Activated naive CD4-positive, alpha-beta T cell treated with anti-CD3 and anti-CD28 coated beads, Interleukin-2, amount 10 ng/mL, durations not matched to agents 7 days and 5 days (primary cell): ENCODE measurements at places on chromosomes 13 and 19.

DNA sequence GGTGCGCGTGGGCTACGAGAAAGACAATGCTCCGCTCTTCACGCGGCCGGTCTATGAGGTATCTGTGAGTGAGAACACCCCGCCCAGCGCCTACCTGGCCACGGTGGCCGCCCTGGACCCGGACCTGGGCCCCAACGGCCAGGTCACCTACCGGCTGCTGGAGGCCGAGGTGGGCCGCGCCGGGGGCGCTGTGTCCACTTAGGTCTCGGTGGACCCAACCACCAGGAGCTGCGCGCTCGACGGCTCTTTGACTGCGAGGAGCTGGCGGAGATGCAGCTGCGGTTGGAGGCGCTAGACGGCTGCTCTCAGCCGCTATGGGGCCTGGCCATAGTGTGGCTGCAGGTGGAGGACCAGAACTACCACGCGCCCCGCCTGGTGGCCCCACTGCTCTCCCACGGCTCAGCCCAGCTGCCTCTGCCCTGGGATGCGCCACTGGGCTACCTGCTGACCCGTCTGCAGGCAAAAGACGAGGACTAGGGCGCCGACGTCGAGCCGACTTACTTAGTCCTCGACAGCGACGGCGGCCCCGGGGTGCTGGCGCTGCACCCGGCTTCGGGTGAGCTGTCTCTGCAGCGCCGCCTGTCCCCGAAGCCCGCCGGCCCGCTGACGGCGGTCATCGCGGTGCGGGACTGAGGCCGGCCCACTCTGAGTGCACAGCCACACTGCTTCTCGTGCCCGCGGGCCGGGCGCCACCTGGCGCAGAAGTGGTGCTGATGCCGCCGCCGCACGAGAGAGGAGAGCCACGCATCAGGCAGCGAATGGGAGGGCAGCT lies 173.0 kb downstream of the OLFM4 start:
- DNase-seq = no peak

- DNase-seq = no peak
These were observed 16.2 kb upstream of the ZNF93 start for GRCh38 chr19:19884583-19884982.

DNA sequence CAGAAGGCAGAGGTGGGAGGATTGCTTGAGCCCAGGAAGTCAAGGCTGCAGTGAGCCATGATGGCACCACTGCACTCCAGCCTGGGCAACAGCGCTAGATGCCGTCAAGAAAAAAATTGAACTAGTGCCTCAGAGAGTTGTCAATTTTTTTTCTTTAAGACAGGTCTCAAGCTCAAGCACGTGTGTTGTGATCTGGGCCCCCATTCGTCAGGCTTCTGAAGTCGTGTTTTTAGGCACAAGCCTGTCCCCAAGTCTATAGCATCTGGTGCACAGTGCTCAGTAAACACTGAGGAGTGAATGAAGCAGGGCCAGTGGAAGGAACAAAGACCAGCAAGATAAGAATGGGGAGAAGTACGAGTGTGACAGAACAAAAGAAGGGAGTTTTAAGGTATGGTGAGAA lies 23.7 kb upstream of the LAMP1 start:
- no peak for DNase-seq

DNA sequence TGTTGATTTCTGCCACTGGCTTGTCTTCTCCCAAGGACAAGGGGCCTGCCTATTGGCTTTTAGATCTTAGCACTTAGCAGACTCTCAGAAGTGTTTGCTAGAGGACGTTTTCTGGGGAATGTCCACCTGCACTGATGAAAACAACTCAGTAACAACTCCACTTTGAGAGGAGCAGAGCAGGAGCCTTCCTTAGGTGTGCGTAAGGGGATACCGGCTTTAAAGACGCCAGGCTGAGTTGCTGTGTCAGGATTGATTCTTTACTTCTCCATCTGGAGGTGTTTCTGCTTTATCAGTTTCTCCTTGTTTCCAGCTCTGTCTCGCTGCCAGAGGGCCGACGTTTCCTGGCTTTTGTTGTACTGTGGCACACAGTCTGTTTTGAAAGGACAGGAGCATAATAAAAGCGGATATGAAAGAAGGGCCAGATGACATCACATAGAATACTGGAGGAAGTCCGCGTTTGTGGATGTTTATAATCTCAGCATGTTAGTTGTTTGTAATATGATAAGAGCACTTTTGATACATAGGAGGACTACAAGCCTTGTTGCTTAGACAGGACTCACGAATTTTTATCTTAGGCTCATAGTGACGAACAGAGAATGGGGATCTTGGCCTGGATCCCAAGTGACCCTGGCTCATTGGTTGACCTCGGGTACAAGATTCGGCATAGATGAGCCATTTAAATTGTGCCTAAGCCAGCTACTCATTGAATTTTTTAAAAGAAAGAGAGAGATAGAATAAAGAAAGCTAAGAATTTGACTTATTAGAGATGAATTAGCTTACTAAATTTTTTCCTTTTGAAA lies 34.6 kb downstream of the COL4A2 start:
- no peak for DNase-seq

DNA sequence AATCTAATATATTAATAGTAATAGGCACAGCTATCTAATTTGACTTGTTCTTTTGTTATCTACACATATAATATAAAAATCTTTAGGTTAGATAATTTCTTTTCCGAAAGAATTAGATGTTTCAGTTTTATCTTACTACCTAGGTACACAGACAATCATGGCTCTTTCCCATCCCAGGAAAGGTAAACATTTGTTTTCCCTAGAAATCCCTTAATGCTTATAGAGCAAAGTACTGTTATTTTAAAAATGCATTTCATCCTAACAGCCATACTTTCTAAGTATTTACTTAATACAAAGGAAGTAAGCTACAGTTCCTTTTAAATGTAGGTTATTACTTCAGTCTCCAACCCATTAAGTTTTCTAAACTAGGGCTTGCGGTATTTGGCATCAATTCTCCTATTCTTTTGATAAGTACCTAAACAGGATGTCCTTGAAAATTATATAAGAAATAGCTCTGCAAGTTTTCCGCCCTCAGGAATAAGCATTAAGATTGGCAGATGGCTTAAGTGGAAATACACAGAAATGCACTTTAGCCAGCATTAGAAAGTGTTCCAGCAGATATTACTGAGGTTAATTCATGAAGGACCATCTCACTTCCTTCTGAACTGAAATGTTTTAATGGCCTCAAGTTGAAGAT lies 616.2 kb upstream of the SPRY2 start:
- DNase-seq = no peak

DNA sequence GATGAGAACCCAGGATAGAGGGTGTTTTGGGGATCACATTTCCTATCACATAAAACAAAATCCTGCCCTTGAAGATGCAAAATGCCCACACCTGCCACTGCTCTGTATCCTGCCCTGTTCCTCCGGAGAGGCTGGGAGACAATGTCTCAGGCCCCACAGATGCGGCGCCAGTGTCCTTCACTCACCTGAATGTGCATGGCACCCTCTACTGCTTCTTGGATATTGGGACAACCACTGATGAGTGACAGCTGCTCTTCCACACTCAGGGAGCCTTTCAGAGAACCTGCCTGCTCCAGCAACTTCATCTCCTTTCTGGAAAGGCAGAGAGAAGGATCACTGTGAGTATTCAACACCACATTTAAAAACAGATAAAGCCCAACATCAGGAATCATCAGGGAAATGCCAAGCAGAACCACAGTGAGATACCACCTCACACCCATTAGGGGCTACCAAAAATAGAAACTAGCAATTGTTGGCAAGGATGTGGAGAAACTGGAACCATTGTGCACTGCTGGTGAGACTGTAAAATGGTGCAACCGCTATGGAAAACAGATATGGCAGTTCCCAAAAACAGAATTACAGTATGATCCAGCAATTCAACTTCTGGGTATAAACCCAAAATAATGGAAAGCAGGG lies 36.4 kb downstream of the CRYL1 start:
- no peak for DNase-seq

- DNase-seq = peak; percentile 67
These were observed 752 bp downstream of the ZMYM5 start for GRCh38 chr13:19862481-19863313.

- no peak for DNase-seq
These were observed 1.6 kb upstream of the TPM4 start for GRCh38 chr19:16074488-16075365.

DNA sequence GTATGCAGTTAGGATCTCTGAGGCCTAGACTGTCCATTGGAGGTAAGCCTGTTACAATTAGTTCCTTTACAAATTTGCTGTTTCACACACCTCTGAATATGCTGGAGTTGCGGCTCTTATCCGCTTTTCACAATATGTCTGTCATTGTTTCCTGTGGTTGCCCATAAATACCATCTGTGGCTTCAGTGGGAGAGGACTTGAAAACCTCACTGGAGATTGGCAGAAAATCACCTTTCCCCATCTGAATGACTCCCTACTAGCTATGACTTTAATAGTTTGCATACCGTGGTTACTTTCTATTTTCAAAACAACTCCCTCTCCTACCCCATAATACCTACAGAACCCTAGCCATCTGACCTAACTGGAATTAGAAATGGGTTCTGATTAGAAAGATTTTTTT lies 454.3 kb downstream of the PCDH17 start:
- DNase-seq = no peak

GRCh38 chr13:46799139-46799538 lies 2.2 kb upstream of the ESD start:
- no peak for DNase-seq

DNA sequence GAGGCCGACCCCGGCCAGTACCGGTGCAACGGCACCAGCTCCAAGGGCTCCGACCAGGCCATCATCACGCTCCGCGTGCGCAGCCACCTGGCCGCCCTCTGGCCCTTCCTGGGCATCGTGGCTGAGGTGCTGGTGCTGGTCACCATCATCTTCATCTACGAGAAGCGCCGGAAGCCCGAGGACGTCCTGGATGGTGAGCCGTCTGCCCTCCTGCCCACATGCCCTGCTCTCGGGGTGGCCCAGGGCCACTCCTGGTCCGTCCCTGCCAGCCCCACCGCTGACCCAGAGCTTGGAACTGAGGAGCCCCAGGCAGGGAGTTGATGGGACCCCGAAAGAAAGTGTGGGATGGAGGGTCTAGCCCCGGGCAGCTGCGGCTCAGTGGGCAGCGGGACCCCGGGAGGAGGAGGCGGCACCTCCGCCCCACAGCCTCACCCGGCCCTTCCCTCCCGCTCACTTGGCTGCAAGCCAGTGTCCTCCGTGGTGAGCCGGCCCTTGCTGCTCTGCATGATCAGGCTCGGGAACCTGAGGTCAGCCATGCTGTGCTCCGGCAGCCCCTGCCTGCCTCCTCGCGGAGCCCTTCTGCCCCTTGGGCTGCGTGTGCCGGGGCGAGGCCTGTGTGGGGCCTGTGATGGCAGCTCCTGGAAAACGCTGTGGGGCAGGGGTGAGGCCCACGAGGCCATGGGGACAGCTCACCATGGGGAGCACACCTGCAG lies 8.1 kb upstream of the HCN2 start:
- no peak for DNase-seq

GRCh38 chr19:379796-380195 lies 29.2 kb downstream of the C2CD4C start:
- no peak for DNase-seq

- DNase-seq = peak; percentile 45
These were observed at the start of gene GRIN2D for GRCh38 chr19:48393559-48394330. Gene GRIN2D (plus strand): TSS chr19:48393668. CDS start chr19:48398393, 4,725 bp downstream.

DNA sequence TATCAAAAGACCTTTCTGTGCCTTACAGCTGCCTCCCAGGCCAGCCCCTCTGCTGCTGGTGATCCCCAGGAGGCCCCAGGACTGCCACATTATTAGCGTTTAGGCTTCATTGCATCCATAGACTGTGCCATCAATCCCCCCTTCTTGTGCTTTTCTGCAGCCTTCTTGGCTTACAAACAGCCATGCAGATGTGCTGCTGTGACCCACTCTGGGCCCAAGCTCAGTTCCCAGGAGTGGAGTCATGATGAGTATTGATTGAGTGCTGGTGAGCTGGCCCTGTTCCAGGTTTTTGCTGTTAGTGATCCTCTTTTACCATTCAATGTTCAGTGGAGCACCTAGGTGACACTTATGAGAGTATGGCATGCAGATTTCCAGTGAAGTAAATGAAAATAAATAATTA lies 59.9 kb upstream of the SLAIN1 start:
- no peak for DNase-seq

DNA sequence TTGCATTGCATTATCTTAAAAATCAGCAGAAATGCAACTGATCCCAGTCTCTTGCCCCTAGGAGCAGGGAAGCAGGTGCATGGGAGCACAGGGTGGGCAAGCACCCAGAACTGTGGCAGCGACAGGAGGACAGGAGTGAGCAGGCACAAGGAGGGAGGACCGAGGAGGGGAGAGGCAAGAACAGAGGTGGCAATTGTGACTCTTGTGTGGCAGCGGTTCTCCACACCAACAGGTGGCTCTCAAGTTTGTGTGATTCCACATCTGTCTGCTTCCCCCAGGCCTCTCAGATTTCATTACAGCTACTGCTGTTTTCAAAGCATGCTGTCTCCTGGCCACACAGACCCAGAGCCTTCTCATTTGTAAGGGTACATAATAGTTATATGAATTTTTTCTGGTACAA lies 108.5 kb downstream of the STK24 start:
- DNase-seq = no peak

- DNase-seq = no peak
These were observed 943 bp downstream of the ZNF302 start for GRCh38 chr19:34678421-34678820.
